Stimulated activated effector memory CD8-positive, alpha-beta T cell treated with anti-CD3 and anti-CD28 coated beads, Interleukin-12 subunit alpha, Interleukin-12 subunit beta, amount 100 ng/mL, for 72 hours (primary cell): ENCODE measurements at places on chromosomes 2 and 18.

DNA sequence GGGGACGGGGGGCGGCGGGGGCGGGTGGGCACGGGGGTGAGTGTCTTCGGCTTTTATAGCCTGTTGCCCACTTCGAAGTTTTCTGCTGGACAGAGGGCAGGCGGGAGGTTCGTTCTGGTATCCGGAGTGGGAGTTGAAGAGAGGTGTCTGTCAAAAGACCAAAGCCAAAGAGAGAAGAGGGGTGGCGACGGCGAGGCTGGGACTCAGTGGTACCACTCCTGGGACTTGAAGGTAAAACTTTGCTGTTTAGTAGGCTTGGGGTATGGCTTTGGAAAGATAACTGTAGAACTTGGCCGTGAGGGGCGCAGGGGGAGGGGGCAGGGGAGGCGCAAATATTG is 215.8 kb upstream of the DTNA start:
- DNase-seq, result no peak

DNA sequence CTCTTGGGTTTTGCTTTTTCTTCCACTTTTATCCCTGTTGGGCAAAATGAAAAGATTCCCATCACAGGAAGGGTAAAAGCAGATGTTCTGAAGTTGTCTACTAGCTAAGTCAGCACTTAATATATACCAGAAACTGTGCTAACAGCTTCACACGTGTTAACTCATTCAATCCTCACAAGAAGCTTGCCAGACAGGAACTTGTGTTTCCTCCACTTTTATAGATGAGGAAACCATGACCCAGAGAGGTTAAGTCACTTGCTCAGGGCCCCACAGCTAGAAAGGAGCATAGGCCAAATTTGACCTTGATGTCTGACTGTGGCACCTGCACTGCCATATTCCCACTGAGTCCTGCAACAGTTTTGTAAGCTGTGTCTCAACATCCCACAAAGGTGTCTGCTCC is 76.8 kb upstream of the EPC2 start:
- no peak for DNase-seq

GRCh38 chr2:199583676-199584075 is 125.9 kb upstream of the SATB2 start:
- DNase-seq, result no peak

- no peak for DNase-seq
Measured at GRCh38 chr18:24499814-24500213, 39.4 kb downstream of the HRH4 start.

- DNase-seq, result no peak
Measured at GRCh38 chr2:197601726-197602125, 73.7 kb downstream of the RFTN2 start.

DNA sequence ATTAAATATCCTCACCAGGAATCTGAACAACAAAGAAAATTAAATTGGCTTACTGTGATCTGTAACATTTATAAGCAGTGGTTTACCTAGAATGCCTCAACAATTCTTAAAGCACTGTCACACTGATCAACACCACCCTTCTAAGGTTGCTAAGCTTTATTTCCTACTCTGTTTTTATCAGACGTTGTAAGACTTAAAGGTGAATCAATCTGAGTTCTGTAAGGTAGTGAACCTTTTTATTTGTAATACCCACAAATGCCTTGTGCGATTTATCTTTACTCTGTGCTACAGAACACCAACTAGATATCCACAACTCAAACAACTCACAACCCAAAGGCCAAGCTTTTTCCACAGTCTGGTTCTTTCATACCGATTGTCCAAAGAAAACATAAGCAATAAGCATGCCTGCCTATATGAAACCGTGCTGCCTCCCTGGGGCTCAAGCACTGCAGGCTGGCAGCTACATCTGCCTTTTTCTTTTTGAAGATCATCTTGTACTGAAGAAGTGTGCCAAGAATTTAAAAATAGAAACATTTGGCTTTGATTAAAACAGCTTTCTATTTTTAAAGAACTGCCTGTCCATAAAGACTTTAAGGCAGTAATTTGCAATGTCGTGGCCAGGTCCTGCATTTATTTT is 490.7 kb downstream of the NUP35 start:
- no peak for DNase-seq

DNA sequence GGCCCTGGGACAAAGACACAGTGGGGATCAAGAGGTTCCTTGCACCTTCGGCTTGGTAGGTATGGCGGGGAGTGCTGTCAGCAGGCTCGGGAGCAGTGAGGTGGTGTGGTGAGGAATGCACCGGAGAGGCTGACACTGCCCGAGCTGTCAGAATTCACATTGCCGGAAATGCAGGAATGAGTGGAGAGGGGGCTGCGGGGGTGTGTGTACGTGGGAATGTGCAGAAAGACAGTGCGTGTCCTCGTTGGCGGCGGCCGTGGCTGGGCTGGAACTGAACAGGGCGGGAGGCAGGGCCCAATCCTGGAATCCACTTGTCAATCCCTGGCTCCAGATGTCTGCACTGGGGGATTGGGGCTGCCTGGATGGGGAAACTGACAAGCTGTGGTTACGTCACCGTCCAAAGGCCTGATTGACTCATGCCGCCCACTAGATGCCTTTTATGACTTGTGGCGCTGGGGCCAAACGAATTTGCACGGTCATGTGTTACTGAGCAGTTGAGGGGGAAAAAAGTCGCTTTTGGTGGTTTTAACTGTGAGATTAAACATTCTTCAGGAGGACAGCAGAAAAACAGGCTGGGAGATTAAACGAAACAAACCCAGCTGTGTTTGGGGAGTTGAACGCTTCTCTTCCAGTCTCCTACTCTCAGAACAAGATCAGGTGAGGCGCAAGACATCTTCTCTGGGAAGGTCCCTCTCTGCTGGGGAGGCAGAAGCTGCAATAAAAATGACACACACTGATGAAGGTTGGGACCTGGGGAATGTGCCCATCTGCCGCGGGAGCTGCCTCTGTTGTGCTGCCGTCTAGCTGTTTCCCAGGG is 189.4 kb upstream of the GLI2 start:
- DNase-seq, result no peak

DNA sequence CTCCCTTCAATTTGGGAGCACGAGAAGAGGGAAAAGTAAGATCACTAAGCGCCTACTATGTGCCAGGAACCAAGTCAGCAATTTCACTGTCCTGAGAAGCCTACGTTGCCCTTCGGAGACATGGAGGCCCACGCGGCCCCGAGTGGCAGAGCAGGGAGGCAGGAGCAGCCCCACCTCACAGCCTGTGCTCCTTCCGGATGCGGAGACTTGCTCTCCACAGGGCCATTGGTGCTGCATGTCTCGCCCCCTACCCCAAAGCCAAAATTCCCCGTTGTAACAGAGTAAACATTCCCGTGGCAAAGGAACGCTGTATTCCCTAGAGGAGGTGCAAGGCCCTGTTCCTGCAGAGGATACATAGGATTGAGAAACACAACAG is 4.5 kb downstream of the SLC14A2 start:
- no peak for DNase-seq

- no peak for DNase-seq
Measured at GRCh38 chr2:238387332-238387731, 39.4 kb upstream of the ASB1 start.

DNA sequence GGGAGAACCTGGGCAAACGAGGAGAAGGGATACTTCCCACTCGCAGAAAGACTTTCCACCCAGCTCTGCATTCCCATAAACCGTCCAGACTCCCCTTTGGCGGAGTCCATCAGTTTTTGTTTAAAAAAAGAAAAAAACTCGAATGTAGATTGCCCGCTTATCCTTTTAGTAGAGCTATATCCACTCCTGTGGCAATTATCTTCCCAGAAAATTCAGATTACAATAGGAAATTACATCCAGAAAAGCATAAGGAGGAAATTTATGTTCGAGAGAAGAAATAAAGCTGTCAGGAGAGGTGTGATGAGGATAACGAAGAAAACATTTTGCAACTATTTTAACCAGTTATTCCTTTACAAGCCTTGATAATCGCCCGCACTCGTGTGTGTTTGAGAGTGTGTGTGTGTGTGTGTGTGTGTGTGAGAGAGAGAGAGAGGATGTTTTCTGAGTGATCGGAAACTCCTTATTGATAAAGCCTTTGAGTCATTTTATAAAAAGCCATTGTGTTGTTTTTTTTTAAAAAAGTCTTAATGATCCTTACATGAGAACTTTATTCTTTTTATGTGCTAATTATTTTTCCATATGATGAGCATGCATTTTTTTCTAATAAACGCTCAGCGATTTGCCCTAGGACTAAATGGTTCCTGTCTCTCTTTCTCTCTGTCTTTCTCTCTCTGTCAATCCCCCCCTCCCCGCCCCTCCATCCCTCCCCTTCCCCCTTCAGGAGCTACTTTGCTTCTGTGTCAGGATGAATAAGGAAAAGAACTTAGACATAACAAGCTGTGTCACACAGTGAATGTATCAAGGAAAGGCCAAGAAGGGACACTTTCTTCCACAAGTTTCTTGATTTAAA is 1.1 kb upstream of the PPP3R1 start:
- DNase-seq, result no peak

GRCh38 chr18:21309248-21309647 is 67.2 kb downstream of the GREB1L start:
- DNase-seq, result no peak

DNA sequence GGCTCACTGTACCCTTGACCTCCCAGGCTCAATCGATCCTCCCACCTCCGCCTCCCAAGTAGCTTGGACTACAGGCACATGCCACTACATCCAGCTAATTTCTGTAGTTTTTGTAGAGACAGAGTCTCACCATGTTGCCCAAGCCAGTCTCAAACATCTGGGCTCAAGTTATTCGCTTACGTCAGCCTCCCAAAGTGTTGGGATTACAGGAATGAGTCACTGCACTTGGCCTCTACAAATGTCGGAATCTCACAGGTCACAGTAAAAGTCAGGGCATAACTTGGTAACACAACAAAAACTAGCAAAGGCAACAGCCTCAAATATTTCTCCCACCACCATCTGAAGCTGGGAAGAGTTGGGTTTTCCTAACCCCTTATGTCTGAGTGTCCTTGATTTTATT is 25.3 kb downstream of the SCG2 start:
- DNase-seq, result no peak

DNA sequence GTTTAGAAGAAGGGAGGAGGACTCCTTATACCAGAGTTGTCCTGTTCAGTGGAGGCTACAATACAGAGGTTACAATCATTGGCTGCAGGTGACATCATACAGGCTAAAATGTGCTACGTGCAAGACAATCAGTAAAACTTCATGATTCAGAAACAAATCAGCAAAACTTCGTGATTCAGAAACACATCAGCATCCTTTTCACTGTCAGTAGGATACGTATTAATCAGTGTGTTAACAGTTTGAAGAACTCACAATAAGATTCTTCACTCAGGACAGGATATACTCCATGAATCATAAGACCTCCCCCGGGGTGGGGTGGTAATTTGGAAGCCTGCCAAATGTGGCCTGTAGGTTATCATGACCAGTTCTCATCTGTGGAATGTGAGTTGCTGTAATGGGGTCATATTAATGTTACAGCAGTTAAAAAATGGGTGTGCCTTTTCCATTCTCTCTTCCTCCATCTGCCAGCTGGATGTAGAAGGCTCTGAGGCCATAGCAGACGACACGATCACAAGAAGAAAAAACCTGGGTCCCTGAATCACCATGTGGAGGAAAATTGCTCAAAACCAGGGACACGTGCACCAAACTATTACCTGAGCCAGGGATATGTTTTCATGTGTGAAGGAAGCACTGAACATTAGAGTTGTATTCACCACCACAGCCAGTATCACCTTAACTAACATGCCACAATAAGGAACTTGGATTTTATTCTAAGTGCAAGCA is 134.8 kb upstream of the CREB1 start:
- peak; percentile 50 for DNase-seq

GRCh38 chr2:223101340-223102039 is 49.5 kb downstream of the KCNE4 start:
- DNase-seq, result no peak

- no peak for DNase-seq
Measured at GRCh38 chr2:201909961-201910361, 103.6 kb downstream of the CDK15 start.

DNA sequence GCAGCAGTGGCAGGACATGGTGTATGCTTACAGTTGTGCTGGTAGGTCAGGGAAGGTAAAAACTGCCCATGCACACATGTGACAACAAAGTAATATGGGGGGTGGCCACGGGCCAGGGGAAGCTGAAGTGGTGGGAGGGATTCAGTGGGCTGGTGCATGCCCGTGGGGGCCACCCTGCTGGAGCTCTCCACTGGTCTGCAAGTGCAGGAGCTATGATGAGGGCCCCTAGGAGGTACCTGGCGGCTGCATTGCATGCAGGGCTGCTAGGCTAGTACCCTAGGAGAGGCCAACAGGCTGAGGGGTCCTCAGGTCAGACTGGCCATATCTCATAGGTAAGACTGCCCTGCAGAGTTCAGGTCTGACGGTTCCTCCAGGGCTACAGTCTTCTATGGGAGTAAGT is 265.9 kb downstream of the NUP35 start:
- DNase-seq, result no peak

GRCh38 chr2:241532168-241532567 is 23.8 kb upstream of the STK25 start:
- no peak for DNase-seq

- no peak for DNase-seq
Measured at GRCh38 chr18:50857694-50858093, 21.2 kb upstream of the ME2 start.

- no peak for DNase-seq
Measured at GRCh38 chr2:151153601-151154000, 108.1 kb downstream of the RBM43 start.

DNA sequence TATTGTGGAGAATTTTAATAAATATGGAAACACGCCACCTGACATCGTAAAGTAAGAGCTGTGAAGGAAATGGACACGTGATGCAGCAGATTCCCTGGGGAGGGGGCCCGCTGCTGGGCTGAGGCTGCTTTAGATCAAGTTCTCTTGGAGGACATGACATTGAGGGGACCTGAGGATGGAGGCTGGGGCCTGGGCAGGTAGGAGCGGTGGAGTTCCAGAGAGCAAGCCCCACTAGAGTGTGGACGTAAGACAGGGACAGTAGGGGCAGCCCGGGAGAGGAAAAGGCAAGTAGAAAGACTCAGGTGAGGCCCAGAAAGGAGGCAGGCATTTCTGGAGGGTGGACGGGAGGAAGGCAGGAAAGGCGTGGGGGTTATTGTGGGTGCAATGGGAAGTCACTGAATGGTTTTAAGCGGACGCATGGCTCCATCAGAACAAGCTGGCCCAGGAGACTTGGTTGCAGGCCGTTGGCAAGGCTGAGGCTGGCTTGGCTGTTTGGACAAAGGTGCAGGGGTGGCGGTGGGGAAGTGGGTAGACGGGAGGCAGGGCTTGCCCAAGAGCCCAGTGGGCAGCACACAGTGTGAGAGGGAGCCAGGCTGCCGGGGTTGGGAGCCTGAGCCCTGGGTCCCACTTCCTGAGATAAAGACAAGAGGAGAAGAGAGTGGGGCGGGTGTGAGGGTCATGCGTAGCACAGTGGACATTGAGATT is 15.7 kb downstream of the SIGLEC15 start:
- no peak for DNase-seq

- DNase-seq, result no peak
Measured at GRCh38 chr18:11986061-11986460, 4.8 kb downstream of the IMPA2 start.

DNA sequence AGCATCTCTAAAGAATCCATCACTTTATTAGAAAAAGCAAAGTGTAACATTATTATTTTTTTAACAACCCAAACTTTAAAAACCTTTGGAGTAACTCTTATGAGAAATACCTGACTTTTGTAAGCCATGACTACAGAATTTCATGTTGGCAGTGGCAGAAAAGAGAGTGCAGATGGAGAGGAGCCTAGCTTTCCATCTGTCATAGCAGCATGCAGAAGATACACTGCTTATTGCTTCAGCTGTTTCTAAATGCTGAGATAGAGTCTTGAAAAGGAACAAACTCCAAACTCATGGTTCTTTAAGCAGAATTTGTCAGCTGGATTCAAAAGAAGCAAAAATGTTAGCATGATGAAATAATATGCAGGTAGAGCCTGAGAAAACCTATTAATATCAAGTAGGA is 1130.3 kb downstream of the DPP10 start:
- DNase-seq, result no peak

- no peak for DNase-seq
Measured at GRCh38 chr2:223618172-223619035, 16.2 kb upstream of the SCG2 start.
